ENCODE measurements at places on chromosomes 2 and 18. TPM values are rescaled to one million over a fixed set of nuclear protein-coding genes. Genes with fewer than 3 reads are reported as not detected.

Gene UCN
- 2.0 TPM for total RNA-seq

Gene CCDC74B
- total RNA-seq: 5.7 TPM

Gene GBX2
- total RNA-seq: 2.2 TPM

Gene ALPP
- total RNA-seq: 2.7 TPM

Gene KCNG3
- 0.84 TPM for total RNA-seq

Gene CMPK2
- total RNA-seq: 1.3 TPM

Gene GEN1
- 14.6 TPM for total RNA-seq

Gene NEB
- total RNA-seq: 0.11 TPM

Gene PJVK
- total RNA-seq: 0.99 TPM

Gene RAX
- total RNA-seq: not detected

Gene GPD2
- total RNA-seq: 34.1 TPM

Gene GAREM2
- 10.3 TPM for total RNA-seq

Gene SERPINB3
- total RNA-seq: not detected

Gene EVA1A
- 7.8 TPM for total RNA-seq

Gene AFF3
- total RNA-seq: not detected

Gene SOCS6
- 33.8 TPM for total RNA-seq

Gene AMMECR1L
- 19.7 TPM for total RNA-seq

Gene SMIM21
- total RNA-seq: not detected

Gene MOCOS
- 2.7 TPM for total RNA-seq

Gene MEX3C
- total RNA-seq: 20.8 TPM

Gene BIRC6
- 36.8 TPM for total RNA-seq

Gene RAD51AP2
- not detected for total RNA-seq

Gene NAT8
- total RNA-seq: not detected

Gene DSC3
- total RNA-seq: 1.2 TPM
